ENCODE measurements at places on chromosomes 2 and 18.

DNA sequence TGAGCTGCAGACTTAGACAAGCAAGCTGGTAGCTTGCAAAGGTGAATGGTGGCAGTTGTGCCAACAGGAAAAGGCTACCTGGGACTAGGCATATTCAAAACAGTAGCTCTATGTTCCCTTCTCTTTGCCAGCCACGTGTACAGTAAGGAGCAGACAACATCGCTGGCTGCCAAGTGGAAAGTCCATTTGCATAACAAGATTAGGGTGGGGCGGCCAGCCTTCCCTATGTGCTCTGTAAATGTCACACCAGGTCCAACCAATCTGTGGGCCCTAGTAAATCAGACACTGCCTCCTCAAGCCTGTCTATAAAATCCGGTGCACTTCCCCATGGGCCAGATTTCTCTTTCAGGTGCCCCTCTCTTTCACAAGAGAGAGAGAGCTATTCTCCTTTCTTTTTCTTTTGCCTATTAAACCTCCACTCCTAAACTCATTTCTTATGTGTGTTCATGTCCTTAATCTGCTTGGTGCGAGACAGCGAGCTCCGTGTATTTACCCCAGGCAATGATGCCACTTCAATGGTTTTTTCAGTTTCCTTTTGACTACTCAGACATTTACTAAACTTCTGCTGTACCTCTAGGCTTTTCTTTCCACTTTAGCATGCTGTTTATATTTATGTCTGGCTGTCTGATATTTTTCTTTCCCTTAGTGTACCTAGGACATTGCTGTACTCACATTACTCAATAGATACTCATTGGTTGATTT, 297.4 kb upstream of the GCFC2 start:
- DNase-seq = no peak

GRCh38 chr2:157415591-157416101, 28.2 kb downstream of the CYTIP start:
- no peak for DNase-seq

DNA sequence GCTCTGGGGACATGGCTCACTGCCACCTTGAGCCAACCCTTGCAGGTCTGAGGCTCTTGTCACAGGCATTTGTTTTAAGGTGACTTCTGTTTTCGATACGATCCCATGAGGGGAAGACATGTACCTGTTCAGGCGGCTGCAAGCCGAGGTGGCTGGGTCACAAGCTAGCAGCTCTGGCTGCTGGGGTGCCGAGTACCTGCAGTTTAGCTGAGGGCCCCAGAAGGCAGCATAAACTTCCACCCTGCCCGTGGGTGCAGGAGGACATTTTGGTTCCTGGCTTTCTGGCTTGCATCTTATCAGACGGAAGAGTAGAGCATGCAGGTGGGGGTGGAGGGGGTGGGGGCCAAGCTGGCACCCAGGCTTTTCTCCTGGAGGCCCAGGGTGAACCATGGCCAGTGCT, 28.4 kb downstream of the COA5 start:
- no peak for DNase-seq

DNA sequence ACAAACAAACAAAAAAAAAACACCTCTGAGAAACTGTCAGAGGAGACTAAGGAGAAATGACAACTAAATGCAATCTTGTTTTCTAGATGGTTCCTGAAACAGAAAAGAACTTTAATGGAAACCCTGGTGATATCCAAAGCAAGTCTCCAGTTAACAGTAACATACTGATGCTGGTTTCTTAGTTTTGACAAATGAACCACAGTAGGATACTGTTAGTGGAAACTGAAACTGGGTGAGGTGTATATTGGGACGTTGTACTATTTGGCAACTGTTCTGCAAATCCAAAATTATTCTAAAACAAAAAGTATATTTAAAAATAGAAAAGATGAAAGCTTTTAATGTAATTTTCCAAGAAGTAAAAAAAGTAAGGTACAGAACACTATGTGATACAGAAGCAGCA, 11.4 kb downstream of the SESTD1 start:
- no peak for DNase-seq

- no peak for DNase-seq
Measured at GRCh38 chr2:30690126-30690561, 117.1 kb downstream of the CAPN13 start.

DNA sequence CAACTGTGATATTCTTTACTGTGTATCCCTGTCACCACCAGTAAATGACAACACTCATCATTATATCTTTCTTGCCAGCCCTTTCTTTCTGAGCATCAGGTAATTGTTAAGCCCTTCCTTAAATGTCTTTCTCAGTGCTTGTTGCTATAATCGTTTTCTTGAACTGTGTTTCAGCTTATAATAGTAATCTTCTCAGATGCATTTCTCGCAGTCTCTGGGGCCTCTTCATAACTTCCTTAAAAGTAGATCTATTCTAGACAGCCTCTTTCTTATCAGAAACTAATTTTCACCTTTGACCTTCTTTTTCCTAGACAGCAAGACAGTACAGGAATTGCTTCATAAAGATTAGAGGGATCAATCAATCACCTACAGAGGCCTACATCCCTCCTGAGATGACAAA, 648.1 kb downstream of the CPS1 start:
- no peak for DNase-seq

DNA sequence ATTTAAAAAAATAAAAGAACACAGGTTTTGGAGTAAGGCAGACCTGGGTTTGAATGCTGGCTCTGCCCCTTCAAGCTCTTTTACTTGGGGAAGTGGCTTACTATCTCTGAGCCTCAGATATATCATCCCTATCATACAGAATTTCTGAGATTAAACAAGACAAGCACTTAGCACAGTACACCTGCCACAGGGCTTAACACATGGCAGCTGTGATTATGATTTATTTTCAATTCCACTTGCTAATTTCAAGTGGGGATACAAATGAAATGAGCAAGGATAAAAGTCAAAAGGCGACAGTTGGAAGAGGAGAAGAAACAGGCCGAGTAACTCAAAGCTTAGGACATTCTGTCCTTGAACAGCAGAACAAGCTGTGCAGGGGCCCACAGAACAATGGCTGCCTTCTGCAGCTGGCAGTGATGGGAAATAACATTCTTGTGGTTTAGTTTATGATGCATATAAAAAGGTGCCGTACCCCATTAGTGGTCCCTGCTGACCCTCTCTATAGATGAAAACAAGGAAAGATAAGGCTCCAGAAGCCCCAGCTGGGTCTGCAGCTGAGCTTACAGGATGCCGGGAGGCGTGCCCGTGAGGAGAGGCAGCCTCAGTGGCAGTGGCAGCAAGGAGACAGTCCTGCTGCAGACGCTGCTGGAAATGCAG, 45.3 kb downstream of the KIF3C start:
- DNase-seq = peak; percentile 86

DNA sequence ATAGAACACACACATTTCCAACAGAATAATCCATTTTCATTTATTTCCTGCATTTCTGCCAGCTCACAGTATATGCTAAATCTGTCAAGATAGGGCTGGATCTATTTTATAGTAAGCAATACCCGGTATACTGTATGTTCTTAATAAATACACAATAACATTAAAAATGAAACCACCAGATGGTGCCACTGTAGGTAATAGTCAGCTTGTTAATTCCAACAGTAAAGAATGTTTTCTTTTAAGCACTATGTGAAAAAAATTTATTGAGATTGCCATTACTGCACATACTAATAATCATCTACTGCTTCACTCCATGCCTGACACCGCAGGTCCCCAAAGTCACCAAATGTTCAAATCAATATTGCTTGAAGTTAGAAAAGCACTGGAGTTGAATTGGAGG, 131.5 kb upstream of the PGAP1 start:
- no peak for DNase-seq

GRCh38 chr2:186531257-186531775, 45.3 kb downstream of the ZC3H15 start:
- no peak for DNase-seq

Measured in DMS79 treated with DMSO at 0.1 percent for 48 hours (cell line).